ENCODE measurements at places on chromosomes 12 and 14. TPM values are rescaled to one million over a fixed set of nuclear protein-coding genes. Genes with fewer than 3 reads are reported as not detected.

Gene CPNE6
- not detected for total RNA-seq

Gene SYNJ2BP
- 16.4 TPM for total RNA-seq

Gene PRMT5
- total RNA-seq = 113 TPM

GRCh38 chr14:81716953-81717352, 183.3 kb upstream of the SEL1L start:
- H3K27ac ChIP-seq = no peak overlapping the region
- no peaks in the 10 kb centered on the region for H3K4me1 ChIP-seq
- no peak overlapping the region for H3K4me3 ChIP-seq
- no peak for DNase-seq
- no peaks in the 10 kb centered on the region for H3K27me3 ChIP-seq

DNA sequence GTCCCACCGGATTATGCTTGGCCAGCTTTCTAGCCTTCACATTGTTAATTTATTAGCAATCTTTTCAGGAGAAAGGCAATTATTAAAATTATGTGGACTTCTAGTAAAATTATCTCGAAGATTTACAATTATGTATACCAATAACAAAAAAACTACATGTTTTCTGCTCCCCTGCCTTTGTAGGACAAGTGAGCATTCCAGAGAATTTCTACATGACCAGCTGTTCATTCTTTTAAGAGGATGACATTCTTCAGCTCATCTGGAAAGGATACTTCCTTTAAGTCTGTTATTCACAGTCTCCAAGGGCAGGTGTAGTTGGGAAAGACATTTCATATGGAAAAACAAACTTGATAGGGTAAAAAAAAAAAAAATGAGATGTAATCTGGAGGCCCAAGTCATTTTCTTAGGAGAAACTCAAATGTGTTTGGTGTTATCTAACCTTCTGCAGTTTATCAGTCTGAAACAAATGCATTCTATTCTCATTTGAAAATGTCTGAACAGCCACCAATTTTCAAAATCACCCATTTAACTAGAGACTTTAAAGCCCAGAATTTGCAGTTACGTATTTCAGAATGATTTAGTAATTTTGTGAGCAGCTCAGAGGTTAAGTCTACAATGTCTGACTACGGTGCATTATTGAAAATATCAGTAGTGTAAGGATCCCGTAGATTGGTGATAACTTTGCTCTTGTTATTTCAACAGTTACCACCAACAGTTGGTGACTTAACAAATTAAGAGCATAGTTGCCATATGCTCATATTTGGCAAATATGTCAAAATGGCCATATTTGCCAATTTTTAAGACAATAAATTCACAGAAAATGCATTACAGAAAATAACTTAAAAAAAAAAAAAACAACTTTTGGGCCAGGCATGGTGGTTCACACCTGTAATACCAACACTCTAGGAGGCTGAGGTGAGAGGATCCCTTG, 1.8 kb upstream of the PHLDA1 start:
- H3K27me3 ChIP-seq = no peaks in the 10 kb centered on the region
- peak; percentile 43 for DNase-seq
- H3K36me3 ChIP-seq = peaks cover 29% of the 10 kb centered on the region
- H3K4me3 ChIP-seq = peak overlapping the region; percentile 97
- H3K27ac ChIP-seq = peak overlapping the region; percentile 94

Gene KCNA1
- total RNA-seq = not detected

Gene DAO
- not detected for total RNA-seq

Gene OVCH1
- total RNA-seq = not detected

Gene IQSEC3
- not detected for total RNA-seq

Gene KRT2
- 0.23 TPM for total RNA-seq

DNA sequence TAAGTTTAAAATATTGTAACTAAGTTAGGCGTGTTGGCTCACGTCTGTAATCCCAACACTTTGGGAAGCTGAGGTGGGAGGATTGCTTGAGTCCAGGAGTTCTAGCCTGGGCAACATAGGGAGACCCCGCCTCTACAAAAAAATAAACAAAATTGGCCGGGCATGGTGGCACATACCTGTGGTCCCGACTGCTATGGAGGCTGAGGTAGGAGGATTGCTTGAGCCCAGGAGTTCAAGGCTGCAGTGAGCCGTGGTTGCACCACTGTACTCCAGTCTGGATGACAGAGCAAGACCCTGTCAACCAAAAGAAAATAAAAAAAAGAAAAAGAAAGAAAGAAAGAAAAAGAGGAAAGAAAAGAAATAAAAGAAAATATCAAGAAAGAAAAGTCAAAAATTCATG, 72.5 kb downstream of the TSPAN11 start:
- H3K36me3 ChIP-seq = no peaks in the 10 kb centered on the region
- no peak overlapping the region for H3K27ac ChIP-seq
- H3K4me1 ChIP-seq = peaks cover 29% of the 10 kb centered on the region
- no peak for DNase-seq
- no peaks in the 10 kb centered on the region for H3K27me3 ChIP-seq
- H3K4me3 ChIP-seq = no peak overlapping the region

GRCh38 chr12:109197327-109197726, 80.9 kb downstream of the ACACB start:
- no peaks in the 10 kb centered on the region for H3K27me3 ChIP-seq
- DNase-seq = peak; percentile 96
- peak overlapping the region; percentile 60 for H3K27ac ChIP-seq
- peaks cover 33% of the 10 kb centered on the region for H3K4me1 ChIP-seq

Gene GPX2
- 4.3 TPM for total RNA-seq
